Activated T-cell treated with anti-CD3 and anti-CD28 coated beads for 1 hour (primary cell): ENCODE measurements at places on chromosomes 5 and 9.

GRCh38 chr5:177116631-177117373 lies 16.8 kb upstream of the NSD1 start:
- DNase-seq: peak; percentile 73

- no peak for DNase-seq
Observed at GRCh38 chr9:91927922-91928510, 22.0 kb downstream of the ROR2 start.

DNA sequence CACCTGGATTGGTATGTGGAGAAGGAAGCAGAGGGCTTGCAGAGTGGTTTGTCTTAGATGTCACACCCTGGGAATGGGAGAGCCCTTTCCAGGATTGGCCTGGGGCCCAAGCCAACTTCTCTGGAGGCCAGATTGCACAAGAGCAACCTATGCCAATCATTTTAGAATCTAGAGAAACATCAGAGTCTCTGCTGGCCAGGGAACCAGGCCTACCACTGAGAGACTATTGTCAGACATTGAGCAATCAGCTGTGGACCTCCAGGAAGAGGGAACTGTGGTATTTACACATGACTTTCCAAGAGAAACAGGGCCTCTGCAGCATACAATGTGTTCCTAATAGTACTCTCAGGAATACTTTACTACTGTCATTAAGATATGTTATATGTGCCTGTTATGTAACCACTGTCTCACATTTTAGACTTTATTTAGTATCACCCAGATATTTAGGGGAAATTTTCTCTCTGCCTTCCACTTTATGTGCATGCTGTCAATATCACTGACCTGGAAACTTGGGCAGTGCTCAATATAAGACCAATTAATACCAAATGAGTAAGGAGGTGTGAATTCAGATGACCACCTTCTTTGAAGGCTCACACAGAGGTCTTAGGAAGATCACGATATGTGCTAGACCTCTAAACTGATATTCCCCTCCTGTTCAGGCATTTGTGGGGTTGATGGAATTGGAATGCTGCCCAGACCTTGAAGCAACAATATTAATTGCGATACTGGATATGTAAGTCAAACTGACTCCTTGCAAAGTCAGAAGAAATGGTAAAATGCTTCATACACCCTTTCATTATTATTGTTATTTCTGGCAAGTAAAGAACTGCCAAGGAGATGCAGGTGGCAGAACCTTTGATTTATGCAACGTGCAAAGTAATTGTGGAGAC lies 20.5 kb upstream of the CCL28 start:
- no peak for DNase-seq

DNA sequence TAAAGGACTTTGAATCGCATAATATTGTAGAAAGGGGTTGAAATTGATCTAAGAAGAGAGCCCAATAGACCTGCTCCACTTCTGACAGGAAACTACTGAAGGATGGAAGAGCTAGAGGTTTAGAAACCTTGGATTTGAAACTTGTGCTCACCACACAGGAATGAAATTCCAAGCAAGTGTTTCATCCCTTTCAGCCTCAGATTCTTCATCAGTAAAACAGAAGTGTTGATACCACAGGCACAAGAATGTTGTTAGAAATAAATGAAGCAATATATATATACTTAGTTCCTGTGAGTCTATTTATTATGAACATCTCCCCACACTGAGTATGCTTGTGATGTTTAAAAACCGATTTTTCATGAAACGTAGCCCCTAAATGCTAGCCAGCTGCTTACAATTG lies 43.8 kb downstream of the PRRC1 start:
- no peak for DNase-seq

DNA sequence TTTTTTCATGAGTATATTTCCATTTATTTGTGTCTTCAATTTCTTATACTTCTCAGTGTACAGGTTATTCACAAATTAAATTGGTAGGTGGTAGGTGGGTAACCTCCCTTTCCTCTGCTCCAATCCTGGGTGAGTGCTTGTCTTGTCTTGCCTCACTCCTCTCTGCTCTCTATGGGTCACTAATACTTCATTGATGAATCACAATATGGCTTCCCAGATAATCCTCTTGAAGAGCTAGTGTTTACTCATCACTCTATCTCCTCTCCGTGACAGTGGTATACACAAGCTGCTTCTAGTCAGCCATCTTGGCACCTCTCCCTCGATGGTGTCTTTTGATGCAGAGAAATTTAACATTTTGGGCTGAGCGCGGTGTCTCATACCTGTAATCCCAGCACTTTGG lies 331.8 kb upstream of the NMUR2 start:
- DNase-seq: no peak

- DNase-seq: no peak
Observed at GRCh38 chr9:125655066-125655633, 51.9 kb downstream of the MAPKAP1 start.

DNA sequence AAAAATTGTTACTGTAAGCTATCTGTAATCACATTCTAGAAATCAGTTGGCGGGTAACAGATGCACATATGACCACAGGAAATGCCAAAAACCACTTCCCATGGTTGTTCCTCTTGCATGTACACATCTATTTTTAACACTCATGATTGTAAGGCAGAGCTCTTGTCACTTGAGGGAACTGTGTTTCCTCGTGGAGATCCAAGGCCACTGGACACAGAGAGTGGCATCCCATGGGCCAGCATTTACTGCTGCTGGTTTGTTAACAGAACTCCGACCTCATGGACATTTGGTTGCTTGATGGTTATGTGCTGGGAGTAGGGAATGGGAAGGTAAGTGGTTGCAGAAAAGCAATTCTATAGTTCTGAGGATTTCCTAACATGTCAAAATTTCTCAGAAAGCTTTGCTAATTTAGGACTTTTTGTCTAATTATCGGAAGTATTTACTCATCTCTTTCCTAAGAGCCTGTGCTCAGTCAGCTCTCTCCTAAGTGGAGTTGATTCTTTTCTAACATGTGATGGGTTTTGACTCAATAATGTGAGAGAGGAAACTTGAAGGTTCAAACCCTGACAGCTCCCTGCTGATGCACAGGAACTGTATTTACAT lies 202.0 kb upstream of the NR3C1 start:
- DNase-seq: no peak

- DNase-seq: no peak
Observed at GRCh38 chr5:40654377-40654991, 25.2 kb upstream of the PTGER4 start.

GRCh38 chr9:83936523-83936922 lies 15.3 kb upstream of the KIF27 start:
- no peak for DNase-seq

DNA sequence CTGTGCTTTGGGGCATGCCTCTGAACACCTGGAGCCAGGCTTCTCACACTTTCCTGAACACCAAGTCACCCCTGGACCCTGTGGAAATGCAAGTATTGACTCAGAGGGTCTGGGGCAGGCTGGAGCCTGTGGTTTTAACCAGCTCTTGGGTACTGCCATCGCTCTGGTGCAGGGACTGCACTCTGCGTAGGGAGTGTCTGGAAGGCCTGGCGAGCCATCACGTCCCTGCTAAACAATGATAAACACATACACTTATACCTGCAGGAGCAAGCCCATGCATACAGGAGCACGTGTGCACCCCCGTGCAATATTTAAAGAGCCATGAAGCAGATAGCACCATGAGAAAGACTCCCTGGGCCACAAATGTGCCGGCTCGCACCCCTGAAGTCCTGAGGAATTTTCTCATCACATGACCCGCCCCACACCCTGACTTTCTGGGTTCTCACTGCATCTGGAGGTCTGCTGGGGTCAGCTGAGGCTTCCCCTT lies 267.7 kb downstream of the GADD45G start:
- no peak for DNase-seq

GRCh38 chr9:94110821-94111252 lies 26.6 kb downstream of the PTPDC1 start:
- DNase-seq: no peak
